Left ventricle myocardium inferior (tissue), 1 donor: ENCODE measurements at places on chromosomes 7 and 10. TPM values are rescaled to one million over a fixed set of nuclear protein-coding genes. Genes with fewer than 3 reads are reported as not detected.

Gene PDZD7
- 0.27 TPM for total RNA-seq

Gene CTAGE8
- 0.08 TPM for total RNA-seq

Gene FAS
- total RNA-seq: 3.7 TPM

Gene DRGX
- not detected for total RNA-seq

Gene SMIM30
- 148 TPM for total RNA-seq

Gene EPDR1
- total RNA-seq: 74.4 TPM

Gene PDE6C
- not detected for total RNA-seq

Gene CTAGE6
- not detected for total RNA-seq

Gene NAT16
- total RNA-seq: not detected

Gene HOXA2
- total RNA-seq: not detected

Gene ST7
- total RNA-seq: 28.5 TPM

Gene PCLO
- 4.2 TPM for total RNA-seq

Gene ZCWPW1
- total RNA-seq: 4.6 TPM

Gene KIAA1549
- 2.1 TPM for total RNA-seq

GRCh38 chr7:52154382-52154781 is 837.8 kb upstream of the COBL start:
- DNase-seq: no peak

GRCh38 chr7:93390660-93391059 is 158.5 kb downstream of the VPS50 start:
- no peak for DNase-seq

GRCh38 chr10:96683065-96683464 is 37.2 kb downstream of the PIK3AP1 start:
- no peak for DNase-seq

DNA sequence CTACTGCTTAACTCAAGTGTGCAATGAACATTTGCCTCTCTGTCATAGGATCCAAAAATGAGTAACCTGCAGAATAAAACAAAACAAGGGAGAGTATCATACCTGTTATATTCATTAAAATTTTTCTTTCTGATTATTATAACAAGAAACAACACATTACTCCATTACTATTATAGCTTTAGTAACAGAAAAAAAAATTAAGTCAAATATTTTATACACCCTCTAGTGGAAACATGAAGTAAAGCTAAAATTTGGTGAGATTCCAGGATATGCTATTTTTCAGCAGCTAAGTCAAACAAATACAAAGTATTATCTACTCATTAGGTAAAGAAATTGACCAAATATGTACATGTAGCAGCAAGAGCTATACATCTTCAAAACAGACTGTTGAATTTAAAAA is 56.3 kb downstream of the PDZD8 start:
- no peak for DNase-seq

DNA sequence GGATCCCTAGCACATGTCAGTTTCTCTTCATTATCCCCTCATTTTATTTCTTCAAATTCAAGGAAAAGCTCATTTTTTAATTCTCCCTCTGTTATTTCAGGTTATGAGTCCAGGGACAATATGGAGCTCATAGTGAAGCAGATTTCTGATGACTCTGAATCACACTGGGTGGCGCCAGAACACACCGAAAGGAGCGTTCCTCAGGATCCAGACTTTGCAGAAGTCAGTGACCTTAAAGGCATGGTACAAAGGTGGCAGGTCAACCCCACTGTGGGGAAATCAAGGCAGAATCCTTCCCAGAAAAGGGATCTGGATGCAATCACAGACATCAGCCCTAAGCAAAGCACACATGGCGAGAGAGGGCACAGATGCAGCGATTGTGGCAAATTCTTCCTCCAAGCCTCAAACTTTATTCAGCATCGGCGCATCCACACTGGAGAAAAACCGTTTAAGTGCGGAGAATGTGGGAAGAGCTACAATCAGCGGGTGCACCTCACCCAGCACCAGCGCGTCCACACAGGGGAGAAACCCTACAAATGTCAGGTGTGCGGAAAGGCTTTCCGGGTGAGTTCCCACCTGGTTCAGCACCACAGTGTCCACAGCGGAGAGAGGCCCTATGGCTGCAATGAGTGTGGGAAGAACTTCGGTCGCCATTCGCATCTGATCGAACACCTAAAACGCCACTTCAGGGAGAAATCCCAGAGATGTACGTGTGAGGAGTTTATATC is 21.4 kb downstream of the ZKSCAN5 start:
- DNase-seq: no peak

- no peak for DNase-seq
Observed at GRCh38 chr7:69946901-69947300, 348.6 kb downstream of the AUTS2 start.

DNA sequence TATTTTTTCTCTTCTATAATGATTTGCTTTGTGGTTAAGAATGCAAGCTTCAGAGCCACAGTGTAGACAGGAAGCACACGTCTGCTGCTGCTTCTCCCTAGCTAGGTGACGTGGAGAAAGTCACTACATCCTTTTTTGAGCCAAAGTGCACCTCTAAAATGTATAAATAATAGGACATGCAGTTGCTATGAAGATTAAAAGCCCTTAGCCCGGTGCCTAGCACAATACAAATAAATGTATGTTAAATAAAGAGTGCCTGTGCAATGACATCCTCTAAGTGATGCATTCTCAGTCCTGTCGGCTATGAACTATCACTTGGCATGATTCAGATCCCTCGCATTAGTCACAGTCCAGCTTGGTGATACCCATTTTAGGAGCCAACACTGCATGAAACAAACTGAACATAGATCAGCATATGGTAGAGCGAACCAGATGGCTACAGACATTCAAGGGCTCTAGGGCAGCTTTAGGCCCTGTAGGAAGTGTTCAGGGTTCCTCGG is 4.8 kb upstream of the TRDMT1 start:
- no peak for DNase-seq

- DNase-seq: peak; percentile 54
Observed at GRCh38 chr10:62594093-62594520, 210.4 kb upstream of the ADO start.

DNA sequence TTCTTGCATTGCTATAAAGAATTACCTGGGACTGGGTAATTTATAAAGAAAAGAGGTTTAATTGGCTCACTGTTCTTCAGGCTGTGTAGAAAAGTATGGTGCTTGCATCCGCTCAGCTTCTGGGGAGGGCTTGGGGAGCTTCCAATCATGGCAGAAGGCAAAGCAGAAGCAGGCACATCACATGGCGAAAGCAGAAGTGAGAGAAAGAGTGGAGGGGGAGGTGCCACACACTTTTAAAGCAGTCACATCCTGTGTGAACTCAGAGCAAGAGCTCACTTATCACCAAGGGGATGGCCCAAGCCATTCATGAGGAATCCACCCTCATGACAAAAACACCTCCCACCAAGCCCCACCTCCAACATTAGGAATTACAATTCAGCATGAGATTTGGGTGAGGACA is 303.5 kb downstream of the OTUD1 start:
- DNase-seq: no peak

DNA sequence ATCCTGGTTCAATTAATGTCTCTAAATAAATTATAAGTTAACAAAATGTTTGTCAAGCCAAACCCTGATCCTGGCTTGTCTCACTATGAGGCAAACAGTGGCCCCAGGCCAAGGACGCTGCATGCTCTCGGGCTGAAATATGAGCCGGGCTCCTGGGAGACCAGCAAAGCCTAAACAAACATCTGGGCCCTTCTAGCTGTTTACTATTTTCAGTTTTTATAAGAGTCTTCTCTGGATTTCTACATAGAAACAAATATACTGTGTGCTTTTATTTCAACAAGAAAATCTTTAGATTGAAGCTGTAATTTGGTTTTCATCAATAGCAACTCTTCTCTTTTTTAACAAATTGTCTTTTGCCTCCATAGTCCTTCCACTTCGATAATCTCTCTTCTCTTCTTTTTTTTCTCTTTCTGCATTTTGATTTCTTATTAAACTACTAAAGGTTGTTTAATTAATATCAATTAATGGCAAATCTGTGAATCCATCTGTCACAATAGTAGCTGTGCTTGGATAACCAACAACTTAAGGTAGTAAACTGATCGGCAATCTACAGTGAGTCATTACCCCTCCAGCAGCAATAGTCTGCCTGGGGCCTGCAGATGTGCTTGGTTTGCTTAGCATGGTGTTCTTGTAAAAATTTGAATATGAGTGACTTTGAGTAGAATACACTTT is 83.3 kb upstream of the DNAJC1 start:
- peak; percentile 90 for DNase-seq

- DNase-seq: no peak
Observed at GRCh38 chr7:6286486-6286885, 14.1 kb upstream of the CYTH3 start.

- DNase-seq: peak; percentile 45
Observed at GRCh38 chr10:93566435-93567276, at the start of gene FFAR4. TSS of gene FFAR4 (plus strand) at chr10:93566665. CDS start at chr10:93566721, 56 bp downstream.

GRCh38 chr7:85290269-85290668 is 103.4 kb upstream of the SEMA3D start:
- no peak for DNase-seq

DNA sequence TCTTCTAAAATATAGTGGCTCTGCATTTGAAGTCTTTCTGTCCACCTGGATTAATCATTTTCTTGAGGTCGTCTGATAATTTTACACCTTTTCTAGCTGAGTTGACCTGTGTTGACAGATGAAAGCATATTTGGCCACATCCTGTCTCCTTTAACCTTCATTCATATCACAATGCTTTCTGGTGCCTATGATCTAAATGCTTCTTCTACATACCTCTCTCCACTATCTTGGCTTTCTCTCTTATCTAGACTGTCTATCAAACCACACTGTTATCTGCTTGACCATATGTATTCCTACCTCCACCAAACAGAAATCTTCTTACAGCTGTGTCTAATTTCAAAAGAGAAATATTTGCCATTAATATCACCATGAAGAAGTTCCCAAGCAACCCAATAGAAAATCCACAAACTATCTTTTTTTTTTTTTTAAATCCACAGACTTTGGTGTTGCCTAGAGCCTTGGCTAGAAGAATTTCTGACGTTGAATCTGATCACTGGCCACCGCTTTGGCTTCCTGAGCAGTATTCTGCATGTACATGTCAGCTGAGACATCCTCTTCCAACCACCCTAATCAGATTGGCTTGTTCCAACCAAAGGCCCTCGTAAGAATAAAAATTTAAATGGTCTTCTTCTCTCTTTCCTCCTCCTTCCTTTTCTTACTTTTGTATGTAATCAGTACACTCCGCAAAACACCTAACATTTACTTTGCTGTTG is 66.3 kb upstream of the SP4 start:
- no peak for DNase-seq

DNA sequence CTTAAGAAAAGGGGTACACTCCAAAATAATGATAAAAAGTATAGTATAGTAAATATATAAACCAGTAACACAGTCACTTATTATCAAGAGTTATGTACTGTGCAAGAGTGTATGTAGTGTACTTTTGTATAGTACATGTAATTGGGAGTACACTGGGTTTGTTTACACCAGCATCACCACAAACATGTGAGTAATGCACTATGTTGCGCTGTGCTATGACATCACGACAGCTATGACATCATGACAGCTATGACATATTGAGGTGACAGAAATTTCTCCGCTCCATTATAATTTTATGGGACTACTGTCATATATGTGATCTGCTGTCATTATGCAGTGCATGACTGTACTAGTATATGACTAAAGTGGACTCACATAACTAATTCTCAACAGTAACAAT is 84.6 kb downstream of the KMT2C start:
- DNase-seq: no peak

- no peak for DNase-seq
Observed at GRCh38 chr10:107013258-107014006, 151.1 kb downstream of the SORCS1 start.

GRCh38 chr7:35267411-35267810 is 13.5 kb upstream of the TBX20 start:
- no peak for DNase-seq

DNA sequence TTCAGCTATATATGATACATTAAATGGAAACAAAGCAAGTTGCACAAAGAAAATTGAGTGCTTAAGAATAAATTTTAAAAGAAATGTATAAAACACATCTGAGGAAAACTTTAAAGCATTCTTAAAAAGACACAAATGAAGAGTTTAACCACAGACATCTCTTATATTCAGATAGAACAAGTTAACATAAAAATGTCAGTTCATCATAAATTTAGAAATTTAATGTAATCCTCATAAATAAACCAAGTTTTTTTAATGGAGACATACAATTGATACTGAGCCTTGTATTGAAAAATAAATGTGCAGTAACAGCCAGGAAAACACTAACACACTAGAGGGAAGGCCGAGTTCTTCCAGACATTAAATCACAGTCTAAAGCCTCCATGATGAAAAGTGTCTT is 243.9 kb upstream of the MKLN1 start:
- DNase-seq: no peak

DNA sequence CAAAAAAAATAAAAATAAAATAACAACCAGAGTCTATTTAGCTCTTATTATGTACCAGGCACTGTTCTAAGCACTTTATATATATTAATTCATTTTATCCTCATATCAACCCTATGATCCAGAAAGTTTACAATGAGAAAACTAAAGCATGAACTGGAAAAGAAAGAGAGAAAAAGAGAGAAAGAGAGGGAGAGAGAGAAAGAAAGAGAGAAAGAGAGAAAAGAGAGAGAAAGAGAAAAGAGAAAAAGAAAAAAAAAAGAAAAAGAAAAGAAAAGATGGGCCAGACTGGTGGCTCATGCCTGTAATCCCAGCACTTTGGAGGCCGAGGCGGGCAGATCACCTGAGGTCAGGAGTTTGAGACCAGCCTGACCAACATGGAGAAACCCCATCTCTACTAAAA is 9.9 kb downstream of the ARMH3 start:
- DNase-seq: no peak

DNA sequence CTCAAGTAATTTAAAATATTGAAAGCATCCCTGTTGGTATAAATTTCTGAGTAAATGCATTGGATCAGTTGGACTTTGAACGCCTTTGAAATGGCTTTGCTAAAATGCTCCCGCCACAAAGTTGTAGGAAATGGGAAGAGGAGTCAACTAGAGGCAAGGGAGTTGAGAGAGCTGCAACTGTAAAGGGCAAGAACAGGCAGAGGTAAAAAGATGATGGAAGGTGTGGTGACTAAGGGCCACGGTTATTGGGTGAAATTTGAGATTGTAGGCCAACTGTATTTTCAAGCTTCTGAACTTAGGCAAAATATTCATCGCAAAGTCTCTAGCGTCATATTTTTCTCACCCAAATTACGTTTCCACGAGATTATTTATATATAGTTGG is 595 bp upstream of the SUMF2 start:
- no peak for DNase-seq

DNA sequence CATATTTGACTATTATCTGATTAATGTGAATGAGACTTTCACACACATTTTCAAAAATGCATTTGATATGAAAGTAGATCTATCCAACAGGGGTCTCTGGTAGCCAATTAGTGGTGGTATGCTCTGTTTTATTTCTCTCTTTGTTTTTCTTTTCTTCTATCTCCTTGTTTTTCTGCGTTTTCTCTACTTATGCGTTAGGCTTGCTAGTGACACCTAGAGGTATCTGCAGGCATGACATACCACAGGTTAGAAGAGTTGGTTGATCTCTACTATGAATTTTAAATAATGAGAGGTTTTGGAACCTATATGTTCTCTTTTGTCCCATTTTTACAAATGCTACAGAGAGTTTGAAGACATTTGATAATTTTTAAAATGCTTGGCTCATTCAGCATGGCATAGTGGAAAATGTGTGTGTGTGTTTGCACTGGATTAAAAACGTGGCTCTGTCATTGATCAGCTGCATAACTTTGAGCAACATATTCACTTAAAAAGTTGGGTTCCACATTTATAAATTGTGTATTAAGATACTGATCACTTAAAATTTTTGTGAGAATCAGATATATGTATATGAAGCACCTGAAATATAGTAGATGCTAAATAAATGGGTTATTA is 28.1 kb upstream of the PLXDC2 start:
- DNase-seq: no peak

GRCh38 chr7:148385009-148385682 is 205.4 kb upstream of the C7orf33 start:
- no peak for DNase-seq
